ENCODE measurements at places on chromosomes 1 and 21.

DNA sequence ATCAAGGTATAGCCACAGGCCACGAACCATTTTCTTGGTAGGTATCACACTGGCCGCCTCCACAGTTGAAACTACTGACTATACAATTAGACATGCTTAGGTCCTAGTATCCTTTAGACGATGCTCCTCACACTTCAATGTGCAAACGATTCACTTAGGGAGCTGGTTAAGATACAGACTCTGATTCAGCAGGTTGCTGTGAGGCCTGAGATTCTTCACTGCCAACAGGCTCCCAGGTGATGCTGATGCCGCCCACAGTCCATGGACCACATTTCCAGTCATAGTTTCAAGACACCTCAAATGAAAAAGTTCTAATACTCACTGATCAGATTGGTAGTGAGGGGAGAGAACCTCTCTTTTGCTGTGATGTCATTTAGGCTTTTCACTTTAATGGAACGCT lies 6.8 kb downstream of the ATP5PO start:
- DNase-seq, result no peak

DNA sequence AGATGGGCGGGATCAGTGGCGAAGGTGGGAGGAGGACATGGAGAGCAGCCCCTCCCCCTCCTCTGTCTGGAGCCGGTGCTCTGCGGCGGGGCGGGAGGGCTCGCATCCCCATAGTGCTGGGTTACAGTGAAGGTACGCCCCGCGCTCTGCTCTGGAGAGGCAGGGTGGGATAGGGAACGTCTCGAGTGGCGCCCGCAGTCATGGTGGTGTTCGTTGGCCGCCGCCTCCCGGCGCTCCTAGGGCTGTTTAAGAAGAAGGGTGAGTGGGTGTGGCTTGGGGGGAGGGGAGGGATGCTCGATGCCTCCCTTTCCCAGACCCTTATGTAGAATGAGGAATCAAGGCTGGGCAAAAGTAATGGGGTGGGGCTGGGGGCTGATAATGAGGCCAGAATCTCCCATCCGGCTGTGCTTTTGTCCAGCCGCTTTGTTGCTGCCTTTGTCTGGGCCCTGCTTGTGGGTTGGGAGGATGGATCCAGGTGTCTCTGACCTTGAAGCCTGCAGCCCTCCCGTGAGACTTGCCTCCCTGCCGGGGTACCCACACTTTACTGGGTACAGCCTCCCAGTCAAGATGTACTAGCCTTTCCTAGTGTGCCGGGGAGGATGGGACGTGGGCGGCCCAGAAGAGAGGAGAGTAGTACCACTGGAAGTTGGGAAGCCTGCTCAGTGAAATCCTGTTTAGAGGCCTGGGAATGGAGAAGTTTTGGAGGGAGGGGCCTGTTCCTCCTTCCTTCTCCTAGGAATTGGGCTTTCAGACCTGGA lies 51.4 kb downstream of the YARS1 start:
- DNase-seq, result no peak

GRCh38 chr1:191085121-191085520 lies 607.5 kb upstream of the BRINP3 start:
- DNase-seq, result no peak

GRCh38 chr1:156270314-156270713 lies 12.3 kb downstream of the SMG5 start:
- DNase-seq, result no peak

DNA sequence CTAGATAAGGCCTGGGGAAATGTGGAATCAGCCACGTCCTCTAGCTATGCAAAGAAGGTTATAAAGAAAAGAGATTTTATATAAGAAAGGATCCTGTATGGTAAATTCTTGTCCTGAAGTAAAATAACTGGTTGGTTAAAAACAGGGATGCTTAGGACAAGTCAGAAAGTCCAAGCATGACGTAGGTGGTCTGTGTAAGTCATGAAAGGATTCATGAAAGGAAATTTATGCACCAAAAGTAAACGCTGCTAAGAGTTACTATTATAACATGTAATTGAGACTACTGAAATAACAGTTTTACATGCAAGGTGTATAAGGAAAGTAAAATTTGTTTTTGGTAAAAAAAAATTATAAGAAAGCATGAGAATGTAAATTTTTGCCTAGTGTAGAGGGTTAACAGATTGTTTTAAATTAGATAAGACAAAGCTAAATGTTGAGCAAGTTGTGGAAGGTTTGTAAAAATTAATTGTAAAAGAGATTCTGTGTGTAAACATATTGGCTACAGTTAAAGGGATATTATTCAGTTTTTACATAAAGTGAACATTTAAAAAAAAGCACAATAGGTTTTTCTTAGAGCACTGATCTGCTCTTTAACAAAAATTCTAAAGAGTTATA lies 43.9 kb downstream of the PIGK start:
- no peak for DNase-seq

GRCh38 chr1:67645495-67646144 lies 39.4 kb upstream of the GADD45A start:
- no peak for DNase-seq

GRCh38 chr1:98458511-98459485 lies 202.7 kb upstream of the SNX7 start:
- no peak for DNase-seq

GRCh38 chr1:209554761-209555611 lies 28.5 kb upstream of the CAMK1G start:
- no peak for DNase-seq

DNA sequence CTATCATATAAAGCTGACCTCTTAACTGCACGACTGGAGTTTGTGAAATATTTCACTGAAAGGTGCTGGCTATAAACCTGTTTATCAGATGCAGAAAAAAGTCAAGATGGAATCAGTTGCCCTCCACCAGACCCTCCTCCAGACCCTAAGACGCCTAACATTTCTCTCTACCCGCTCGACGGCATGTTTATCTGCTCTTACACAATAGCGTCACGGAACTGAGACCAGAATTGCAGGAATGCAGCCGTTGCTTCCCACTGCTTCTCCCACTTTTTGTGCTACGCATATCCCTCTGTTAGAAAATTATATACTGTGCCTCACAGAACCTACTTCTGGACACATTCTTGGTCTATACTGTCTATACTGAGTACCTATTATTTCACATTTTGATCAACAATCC lies 28.2 kb upstream of the FAM131C start:
- no peak for DNase-seq

DNA sequence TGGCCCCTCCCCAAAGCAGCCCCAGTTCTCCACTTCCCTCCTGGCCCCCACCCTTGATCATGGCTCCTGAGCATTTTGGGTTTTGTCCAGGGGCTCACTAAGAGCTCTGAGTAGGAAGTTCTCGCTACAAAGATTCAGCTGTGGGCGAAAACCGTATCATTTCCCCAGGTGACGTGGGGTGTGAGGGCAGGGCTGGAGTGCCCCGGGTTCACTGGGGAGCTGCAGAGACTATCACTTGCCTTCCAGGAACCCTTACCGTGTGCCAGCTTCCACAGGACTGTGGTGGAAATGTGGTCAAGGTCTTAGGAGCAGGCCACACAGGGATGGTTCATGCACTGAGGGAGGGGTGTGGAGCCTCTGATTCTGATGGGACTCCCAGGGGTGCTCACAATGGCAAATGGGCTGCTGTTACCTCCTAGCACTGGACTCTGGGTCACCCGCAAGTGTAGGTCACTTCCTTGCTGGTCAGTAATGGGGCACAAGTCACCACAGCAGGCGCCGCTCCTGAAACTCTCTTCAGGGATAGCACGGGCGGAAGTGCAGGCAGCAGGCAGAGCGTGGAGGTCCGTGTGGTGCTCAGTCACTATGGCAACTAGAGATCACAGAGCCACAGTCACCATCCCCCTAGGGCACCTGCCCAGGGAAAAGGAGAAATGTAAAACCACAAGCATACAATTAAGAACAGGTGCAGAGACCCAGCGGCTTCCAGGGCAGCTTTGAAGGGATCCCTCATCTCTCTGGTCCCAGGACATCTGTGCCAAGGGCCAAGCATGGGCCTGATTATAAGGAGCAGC lies 35.4 kb downstream of the RSPH1 start:
- DNase-seq, result no peak

DNA sequence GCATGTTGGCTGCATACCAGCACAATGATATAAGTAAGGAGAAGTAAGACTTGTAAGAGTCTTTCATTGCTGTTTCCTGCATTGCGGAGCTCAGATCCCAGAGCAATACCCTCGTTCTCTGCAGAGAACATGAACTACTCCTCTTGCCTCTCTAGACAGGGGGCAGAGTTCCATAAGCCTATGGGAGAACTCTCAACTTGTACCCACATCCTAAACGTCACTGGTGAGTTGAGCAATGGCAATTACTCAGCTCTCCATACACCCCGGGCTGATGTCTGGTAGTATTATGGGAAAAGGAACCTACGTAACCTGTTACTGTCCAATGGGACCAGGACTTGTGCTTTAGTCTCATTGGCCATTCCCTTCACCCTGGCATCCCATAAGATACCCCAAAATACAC lies 27.3 kb upstream of the ZNF496 start:
- no peak for DNase-seq

DNA sequence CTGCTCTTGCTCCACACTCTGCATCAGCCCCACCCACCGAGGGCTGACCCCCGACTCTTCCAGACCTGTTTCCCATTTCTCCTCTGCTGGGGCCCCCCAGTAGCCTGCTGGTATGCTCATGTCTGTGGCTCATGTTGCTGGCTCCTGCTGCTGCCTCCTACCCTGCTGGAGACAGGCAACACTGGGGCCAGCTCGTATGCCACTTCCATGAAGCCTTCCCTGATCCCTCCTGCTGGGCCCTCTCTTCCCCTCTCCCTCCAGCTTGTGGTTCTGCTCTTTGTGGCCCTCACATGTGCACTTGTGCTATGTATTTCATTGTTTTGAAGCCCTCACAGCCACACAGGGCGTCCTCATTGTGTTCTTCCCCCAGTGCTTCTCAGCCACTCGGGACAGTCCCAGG lies 40.5 kb downstream of the CNN3 start:
- DNase-seq, result no peak

- no peak for DNase-seq
Measured at GRCh38 chr1:15737324-15738319, 1.6 kb downstream of the SLC25A34 start.

DNA sequence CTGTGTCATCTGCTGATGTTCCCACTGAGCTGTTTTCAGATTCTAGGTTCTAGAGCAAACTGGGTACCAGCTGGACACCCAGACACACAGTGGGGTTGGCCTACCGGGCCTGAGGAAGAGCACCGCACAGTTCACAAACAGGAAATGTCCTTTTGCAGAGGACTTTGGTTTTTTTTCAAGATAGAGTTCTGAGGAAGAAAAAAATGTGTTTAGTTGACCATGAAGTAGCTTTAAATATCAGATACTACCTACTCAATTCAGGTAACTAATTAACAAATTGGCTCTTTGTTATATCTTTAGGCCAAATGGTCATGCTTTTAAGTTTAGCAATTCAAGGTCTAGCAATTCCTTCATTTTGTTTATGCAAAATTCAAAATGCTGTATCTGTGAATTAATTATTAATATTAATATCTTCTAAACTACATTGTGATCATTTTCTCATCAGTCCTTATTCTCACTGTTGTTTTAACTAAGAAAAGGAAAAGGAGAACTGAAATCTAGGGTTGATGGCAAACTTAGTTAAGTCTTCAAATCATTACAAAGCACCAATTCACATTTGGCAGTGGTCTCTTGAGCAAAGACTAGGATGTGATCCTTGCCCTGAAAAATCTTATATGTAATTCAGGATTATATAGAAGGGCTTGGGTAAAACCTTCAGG lies 17.2 kb upstream of the NCF2 start:
- no peak for DNase-seq

GRCh38 chr21:18117176-18117575 lies 127.5 kb upstream of the CHODL start:
- no peak for DNase-seq

DNA sequence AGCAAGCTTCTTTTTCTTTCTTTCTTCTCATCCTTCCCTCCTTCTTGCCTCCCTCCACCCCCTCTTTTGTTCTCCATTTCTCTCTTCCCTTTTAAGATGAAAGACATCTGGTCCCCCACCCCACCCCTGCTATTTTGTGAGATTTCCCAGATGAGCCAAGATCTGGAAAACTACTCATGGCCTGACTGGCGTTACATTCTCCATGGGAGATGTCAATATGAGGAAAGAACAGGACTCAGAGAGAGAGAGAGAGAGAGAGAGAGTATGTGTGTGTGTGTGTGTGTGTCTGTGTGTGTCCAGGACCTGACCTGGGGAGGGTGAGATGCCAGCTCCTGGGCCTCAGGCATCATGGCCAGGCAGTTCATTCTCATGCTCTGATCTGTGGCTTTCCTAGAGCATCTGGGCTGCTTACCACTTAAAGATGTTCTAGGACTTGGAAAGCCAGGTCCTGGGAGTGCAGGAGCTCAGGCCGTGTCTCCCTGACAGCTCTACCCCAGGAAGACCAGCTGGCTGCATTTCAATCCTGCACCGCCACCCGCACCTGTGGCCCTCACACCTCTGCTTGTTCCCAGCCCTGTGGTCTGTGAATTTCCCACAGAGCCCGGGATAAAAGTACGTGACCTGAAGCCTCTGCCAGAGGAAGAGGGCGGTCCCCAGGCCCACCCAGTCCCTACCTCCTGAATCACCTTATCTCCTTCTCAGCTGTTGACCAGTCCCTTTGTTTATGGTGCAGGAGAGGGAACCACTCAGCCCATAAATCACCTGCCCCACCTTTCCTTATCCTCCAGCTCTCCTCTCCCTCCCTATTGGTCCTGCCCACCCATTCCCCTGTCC lies 3.2 kb upstream of the BEST4 start:
- no peak for DNase-seq

GRCh38 chr1:184940226-184940625 lies 34.1 kb downstream of the NIBAN1 start:
- DNase-seq, result peak; percentile 14

DNA sequence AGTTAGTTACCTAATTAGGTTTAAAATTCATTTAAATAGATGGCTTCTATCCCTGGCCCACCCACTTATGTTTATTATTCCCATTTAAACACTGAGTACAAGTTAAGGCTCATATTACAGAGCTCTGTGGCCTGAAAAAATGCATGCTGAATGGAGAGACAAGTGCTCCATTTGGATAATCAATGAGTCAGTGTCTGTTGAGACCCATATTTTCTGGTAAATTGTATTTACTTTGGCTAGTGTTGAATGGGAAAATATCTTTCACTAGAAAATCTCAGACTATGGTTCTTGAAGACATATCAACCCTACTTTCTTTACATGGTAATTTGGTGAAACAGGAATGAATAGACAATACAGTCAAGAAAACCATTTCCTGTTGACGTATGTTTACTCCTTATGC lies 356.0 kb downstream of the S1PR1 start:
- no peak for DNase-seq

DNA sequence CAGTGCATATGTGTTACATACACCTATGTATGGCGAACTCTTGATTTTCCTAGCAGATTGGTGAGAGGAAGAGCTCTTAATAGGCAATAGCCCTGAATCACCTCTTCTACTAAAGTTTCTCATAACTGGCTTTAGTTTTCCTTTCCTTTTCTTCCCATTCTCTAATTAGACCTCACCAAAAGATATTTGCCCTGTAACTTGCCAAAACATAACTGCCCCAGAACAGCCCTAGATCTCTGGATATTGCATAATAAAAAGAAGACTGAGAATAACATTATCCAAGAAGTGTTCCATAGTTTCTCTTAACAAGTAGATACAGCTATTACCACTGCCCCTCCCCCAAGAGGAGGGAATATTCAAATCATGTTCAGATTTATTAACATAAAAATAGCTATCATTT lies 16.3 kb downstream of the SGIP1 start:
- no peak for DNase-seq
